Activated CD8-positive, alpha-beta memory T cell treated with anti-CD3 and anti-CD28 coated beads for 24 hours (primary cell): ENCODE measurements at places on chromosomes 1 and 21.

DNA sequence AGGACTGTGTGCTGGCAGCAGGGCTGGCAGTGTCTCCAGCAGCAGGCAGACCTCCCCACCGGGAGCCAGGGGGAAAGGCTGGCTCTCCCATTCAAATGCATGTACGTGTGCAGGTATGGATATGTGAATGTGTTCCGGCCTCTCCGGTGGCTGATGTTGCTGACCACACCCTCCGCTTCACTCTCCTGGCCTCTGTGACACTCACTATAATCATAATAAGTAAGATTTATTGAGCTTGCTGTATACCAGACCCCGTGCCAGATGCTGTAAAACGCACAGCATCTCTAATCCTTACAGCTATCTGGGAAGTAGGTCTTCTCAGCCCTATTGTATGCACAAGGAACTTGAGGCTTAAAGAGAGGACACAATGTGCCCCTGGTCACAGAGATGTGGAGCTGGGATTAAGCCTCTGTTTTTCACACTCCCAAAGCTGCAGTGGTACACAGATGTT lies 20.5 kb upstream of the ARTN start:
- DNase-seq = no peak

GRCh38 chr21:37226041-37226920 lies 40.9 kb downstream of the VPS26C start:
- DNase-seq = peak; percentile 53

- DNase-seq = no peak
Observed at GRCh38 chr1:17315542-17316130, 7.6 kb downstream of the PADI4 start.

DNA sequence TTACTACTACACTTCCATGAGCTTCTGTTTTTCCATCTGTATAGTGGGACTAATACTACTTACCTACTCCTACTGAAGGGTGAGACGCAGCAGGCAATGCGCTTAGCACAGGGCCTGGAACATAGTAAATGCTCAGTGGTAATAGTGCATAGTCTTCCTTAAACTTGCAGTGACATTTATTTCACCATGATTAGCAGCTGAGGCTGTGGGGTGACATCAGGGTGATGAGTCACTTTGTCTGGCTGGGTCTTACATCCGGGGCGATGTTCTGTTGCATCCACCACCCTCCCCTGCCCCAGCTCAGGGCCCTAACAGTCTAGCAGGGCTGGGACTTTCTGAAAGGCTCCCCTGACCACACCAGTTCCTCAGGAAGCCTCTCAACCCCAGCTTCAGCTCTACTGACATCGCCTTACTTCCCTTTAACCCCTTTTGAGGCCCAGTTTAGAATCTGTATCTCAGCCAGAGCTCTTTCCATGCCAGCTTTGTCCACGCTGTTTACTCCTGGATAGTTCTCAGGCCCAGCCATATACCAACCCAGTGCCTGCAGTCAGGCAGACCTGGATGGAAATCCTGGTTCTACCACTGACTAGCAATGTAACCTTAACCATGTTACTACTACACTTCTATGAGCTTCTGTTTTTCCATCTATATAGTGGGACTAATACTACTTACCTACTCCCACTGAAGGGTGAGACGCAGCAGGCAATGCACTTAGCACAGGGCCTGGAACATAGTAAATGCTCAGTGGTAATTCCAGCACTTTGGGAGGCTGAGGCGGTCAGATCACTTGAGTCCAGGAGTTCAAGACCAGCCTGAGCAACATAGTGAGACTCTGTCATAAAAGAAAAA lies 66.3 kb downstream of the CD58 start:
- peak; percentile 86 for DNase-seq

DNA sequence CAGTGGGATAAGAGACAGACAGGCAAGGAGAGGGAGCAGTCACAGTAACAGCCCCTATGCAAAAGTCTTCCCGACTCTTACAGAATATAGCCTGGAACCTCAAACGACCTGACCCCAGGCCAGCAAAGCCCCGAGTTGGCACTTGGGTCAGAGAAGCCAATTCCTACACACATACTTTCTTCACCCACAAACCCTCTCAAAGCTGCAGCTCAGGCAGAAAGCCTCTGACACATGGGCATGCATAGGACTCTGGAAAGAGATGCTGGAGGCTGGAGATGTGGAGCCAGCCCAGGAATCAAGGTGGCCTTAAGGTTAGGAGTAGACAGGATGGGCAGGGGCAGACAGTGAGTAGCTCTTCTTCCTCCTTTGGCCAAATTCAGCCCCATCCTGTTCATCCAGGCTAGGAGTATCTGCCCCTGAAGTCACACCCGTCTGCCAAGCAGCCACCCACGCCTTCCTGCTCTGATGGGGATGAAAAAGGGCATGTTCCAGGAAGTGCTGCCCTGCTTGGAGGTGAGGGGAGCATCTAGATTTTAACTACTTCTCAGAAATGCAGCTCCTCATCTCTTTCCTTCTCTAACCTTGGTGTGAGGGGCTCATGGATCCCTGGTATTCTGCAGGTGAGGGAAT lies 7.8 kb downstream of the SLC41A1 start:
- peak; percentile 68 for DNase-seq

DNA sequence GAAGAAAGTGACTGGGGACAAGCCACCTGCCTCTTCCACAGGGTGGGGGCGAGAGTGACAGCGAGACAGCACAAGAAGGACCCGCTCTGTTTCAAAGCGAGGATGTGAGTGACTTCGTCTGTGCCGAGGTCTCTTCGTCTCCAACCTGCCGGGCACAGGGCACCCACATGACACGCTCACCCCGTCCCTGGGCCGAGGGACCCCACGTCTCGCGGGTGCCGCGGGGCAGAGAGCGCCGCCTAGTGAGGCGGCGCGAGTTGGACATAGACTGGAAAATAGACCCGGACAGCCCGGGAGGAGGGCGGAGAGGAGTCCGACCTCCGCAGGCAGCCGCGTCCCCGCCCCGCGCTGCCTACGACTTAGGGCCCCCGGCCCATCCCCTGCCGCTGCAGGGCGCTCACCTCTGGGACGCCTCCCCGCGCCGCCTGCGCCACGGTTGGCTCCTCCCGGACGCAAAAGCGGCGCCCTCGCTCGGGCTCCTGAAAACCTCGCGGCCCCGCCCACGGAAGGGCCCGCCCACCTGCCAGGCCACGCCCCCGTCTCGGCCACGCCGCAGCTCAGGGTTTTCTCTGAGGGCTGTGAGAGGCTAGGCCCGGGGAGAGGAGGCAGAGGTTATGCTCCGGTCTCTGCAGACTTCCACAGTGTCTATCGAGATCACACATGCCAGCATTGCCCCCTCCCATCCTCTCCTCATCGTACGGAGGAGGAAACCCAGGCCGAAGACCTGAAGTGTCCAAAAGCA lies at the start of gene TLR5:
Gene TLR5, minus strand, starts transcription at position 454 of the 742 bp plus-strand sequence. CDS start 30,217 bp downstream, outside the sequence.
- DNase-seq = peak; percentile 97
